Smooth muscle cell of the umbilical artery (primary cell): ENCODE measurements at places on chromosomes 4 and X. TPM values are rescaled to one million over a fixed set of nuclear protein-coding genes. Genes with fewer than 3 reads are reported as not detected.

DUX4 gene
- not detected in 2 replicates for total RNA-seq

SLC25A6 gene
- total RNA-seq, result 151 and 159 TPM in 2 replicates

PAK3 gene
- total RNA-seq, result 1.2 and 2.2 TPM in 2 replicates

REELD1 gene
- total RNA-seq, result not detected in 2 replicates

PCDH10 gene
- total RNA-seq, result 73.0 and 99.5 TPM in 2 replicates

MFAP3L gene
- 3.0 and 4.1 TPM in 2 replicates for total RNA-seq

ARHGAP4 gene
- 0.97 and 2.1 TPM in 2 replicates for total RNA-seq

TACR3 gene
- total RNA-seq, result not detected in 2 replicates

RNF175 gene
- 0.28 TPM in 1 of 2 replicates, not detected in the other for total RNA-seq

RHOXF2 gene
- total RNA-seq, result not detected in 2 replicates

CCDC149 gene
- total RNA-seq, result 6.8 and 12.6 TPM in 2 replicates

OPHN1 gene
- total RNA-seq, result 3.9 and 13.1 TPM in 2 replicates

UCP1 gene
- not detected in 2 replicates for total RNA-seq

FHIP1A gene
- total RNA-seq, result 0.30 and 0.32 TPM in 2 replicates

FAM241A gene
- 0.59 and 0.65 TPM in 2 replicates for total RNA-seq

ATP1B4 gene
- total RNA-seq, result not detected in 2 replicates

SERPINA7 gene
- total RNA-seq, result not detected in 2 replicates
